ENCODE measurements at places on chromosomes 1 and 21.

GRCh38 chr1:42175314-42176054, 10.9 kb upstream of the GUCA2A start:
- no peak for DNase-seq

DNA sequence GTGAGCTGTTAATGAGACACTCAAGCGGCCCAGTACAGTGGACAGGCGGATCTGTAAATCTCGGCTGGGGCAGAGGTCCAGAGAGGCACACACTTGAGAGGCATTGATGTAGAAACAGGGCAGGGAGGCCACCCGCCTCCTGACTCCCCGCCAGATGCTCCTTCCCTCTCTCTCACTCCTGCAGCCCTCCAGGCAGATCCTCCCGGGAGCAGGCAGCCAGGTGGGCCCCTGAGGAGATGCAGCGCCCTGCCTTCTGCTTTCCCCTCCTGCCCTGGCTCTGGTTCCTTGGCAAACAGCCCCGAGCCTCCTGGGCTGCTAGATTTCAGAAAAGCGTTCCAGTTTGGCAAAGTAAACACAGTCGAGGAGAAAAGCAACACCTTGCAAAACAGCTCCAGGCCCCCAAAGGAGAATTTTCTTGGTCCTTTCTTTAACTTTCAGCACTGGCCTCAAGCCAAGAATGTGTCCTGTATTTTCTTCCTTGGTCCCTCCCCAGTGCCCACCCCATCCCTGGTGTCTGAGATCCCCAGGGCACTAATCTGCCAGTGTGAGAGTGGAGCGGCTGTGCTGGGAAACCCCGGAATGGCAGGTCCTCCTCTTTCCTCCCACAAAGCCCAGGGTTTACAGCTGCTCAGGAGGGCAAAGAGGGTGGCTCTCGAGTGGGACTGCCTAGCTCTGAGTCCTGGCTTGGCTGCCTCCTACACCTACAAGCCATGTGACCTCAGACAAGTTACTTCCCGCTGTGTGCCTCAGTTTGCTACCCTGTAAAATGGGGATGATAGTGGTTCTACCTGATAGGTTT, 29.4 kb upstream of the IFNLR1 start:
- DNase-seq = no peak

DNA sequence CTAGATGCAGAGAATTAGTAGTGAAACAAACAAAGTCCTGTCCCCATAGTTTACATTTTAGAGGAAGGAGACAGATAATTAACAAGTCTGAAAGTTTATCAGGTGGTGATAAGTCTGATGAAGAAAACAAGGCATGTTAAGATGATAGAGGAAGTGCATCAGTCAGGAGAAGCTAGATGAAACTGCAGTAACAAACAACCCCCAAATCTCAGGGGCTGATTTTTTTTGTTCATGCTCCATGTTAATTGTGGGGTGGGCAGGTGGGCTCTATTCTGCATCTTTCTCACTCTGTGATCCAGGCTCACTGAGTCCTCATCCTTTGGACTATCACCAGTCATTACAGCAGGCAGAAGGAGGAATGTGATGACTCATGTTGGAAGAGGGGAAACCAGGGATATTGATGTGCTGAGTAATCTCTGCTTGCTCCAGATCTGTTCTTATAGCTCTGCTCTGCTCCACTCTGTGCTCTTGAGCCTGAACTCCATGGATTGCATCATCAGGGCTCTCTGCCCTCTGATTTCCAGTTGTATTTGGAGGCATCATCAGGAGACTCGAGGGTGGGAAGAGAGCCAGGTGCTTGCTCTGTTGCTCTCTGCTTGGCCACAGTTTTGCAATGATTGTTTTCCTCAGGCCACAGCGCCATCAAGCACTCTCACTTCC, 166.9 kb downstream of the IER5 start:
- DNase-seq = peak; percentile 97

DNA sequence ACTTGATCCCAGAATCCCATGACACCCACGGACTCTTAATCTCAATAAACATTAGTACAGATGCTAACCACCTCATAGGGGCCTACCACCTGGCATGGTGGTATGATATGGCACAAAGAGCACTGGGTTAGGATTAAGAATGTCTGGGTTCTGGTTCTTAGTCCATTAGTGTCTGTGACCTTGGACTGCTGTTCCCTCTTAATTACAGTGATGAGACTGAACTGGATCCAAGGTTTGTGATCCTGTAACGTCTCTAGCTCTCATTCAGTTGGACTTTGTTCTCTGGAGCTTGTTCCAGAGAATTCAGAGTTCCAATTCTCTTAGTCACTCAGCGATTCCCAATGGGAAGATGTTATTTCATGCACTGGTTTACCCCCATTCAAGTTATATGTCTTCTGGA, 23.6 kb upstream of the PIGC start:
- no peak for DNase-seq

DNA sequence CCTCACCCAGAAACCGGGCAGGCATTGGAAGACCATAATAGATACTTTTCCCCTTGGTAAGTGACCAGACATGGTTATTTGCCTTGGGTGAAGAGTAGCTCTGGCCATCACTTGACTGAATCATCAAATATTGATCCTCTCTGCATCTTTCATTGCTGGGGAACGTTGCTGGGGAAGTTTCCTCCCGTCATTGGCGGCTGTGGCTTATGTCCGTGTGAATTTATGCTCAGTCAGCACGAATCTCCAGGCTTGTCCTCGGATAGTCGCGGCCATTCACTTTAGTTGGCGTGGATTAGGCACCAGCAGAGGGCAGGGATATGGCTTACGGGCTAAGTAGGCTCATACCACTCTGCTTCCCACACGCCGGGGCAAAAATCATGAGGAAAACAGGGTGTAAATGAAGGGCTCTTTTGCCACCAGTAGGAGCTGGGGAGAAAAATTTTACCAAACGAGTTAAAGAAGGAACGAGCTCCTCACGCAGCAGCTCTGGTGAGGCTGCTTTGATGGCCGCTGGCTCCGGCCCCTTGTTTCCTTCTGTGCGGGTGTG, 473.4 kb downstream of the CAMTA1 start:
- no peak for DNase-seq

GRCh38 chr1:164576291-164577271, 17.6 kb downstream of the PBX1 start:
- DNase-seq = peak; percentile 82

GRCh38 chr1:3711780-3712451, 40.3 kb upstream of the CCDC27 start:
- DNase-seq = no peak

DNA sequence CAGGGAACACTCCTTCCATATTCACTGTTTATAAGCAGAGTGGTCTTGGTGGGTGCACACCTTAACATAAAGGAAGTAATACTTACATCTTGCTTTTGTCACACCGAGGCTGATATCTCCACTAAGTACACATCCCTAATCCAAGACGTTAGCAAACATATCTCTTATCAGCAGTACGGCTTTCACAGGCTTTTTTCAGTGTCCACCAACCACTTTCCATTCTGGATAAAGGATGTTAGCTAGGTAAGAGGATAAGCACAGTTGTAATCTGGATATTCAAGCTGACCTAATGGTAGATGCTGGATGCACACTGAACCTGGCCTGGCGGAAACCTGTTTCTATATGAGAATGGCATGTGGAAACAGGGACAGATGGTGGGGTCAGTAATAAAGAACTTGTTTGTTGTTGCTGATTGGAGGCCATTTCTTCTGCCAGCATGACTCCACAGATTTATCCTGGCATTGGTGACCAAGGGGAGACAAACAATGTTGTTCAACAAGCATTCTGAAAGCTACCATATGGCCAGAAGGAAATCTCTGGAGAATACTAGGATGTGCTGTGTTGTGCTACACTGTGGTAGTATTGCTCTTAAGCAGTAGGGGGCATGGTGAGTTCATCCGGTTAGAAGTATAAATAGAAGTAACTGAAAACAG, 416.4 kb downstream of the PTBP2 start:
- DNase-seq = peak; percentile 76

DNA sequence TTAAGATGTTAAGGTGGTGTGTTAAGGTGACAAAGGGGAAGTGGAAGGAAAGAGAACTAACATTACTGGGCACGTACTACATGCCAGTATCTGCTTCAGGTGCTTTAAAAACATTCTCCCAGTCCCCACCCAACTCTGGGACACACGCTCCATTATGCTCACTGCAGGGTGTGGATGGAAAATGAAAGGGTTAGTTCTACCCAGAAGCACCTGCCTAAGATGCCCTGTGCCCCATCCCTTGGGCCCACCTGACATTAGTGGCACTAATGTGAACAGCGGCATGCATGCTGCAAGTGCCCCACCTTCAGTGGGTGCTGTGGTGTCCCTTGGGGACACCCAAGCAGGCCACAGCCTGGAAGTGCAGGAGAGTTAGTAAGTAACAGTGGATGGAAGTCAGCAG, 82.9 kb upstream of the CXADR start:
- DNase-seq = no peak

GRCh38 chr1:72530646-72531045, 248.3 kb upstream of the NEGR1 start:
- peak; percentile 14 for DNase-seq

DNA sequence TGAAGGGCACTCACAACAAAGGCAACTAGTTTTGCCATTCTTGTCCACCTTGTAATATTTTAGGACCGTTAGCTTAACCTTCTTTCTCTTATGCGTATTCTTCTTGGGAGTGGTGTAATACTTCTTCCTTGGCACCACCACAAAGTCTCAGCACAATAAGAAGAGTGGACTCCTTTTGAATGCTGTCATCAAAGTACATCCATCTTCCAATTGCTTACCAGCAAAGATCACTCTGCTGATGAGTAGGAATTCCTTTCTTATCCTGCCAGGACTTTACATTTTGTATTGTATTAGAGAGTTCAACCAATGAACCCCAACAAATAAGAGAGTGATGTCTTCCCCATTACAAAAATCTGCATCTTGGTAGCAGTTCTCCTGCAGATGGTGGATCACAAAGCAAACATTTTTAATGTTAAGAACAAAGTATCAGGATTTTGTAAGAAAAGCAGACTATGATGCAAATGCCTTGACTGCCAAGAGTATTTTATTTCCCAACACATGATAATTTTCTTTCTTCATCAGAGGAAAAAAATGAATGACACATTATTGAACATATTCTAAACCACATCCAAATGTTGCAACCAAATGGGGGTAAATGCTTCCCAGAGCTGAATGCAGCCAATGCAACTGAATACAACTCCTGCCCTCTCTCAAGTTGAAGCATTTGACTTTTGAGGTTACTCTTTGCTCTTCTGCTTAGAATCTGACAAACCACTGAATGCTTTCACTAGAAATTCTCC, 5.1 kb upstream of the ARNT start:
- DNase-seq = peak; percentile 96

DNA sequence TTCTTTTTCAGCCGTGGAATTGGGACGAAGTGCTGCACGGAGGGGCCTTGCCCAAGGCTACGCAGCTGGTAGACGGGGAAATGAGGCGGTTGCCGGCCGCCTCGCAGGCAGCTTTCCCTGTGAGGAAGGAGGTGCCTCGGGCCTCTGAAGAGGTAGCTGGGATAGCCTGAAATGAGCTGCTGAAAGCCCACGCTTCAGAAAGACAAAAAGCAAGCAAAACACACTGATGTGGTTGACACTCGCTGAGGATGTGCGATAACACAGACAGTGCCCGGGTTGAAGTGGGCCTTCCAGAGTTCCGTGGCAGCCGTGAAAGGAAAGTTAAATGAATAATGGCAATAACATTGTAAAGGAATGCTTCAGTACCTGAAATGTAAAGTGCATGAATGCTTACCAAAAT, 47.2 kb downstream of the S1PR1 start:
- DNase-seq = no peak

DNA sequence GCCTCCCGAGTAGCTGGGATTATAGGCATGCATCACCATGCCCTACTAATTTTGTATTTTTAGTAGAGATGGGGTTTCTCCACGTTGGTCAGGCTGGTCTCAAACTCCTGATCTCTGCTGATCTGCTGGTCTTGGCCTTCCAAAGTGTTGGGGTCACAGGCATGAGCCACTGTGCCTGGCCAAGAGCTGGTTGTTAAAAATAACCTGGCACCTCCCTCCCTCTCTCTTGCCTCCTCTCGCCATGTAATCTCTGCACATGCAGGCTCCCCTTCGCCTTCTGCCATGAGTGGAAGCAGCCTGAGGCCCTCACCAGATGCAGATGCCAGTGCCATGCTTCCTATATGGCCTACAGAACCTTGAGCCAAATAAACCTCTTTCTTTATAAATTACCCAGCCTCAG, 74.7 kb upstream of the TLR5 start:
- DNase-seq = no peak

- no peak for DNase-seq
These were observed 45.3 kb upstream of the EPHA8 start for GRCh38 chr1:22517956-22518355.

- no peak for DNase-seq
These were observed 85.0 kb upstream of the KCTD3 start for GRCh38 chr1:215482079-215482478.

GRCh38 chr21:44670642-44671432, 4.1 kb upstream of the KRTAP12-2 start:
- no peak for DNase-seq

GRCh38 chr1:27004471-27005165, 8.0 kb downstream of the TENT5B start:
- DNase-seq = peak; percentile 56

DNA sequence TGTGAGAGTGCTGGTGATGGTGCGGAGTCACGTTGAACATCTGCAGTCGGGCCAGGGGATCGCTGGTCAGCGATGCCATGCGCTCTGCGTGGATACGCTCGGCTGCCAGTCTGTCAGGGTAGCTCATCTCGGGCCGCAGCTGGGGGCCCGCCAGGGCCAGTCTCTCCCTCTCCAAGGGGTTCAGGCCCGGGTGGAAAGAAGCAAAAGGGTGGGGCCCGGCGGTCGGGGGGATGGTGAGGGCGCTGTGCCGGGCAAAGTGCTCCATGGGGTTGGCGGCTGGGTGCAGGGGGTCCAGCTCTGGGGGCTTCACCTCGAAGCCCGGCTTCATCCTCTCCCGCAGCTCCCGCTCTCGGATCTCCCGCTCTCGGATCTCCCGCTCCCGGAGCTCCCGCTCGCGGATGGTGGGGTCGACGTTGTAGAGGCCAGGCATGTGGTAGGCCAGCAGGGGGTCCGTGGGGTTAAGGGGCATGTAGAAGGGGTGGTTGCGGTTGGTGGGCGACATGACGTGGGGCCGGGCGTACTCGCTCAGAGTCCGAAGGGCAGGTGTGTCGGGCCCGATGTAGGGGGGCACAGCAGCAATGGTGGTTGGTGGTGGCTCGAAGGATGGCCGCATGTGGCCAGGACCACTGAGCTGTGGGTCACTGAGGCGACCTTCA, 40.5 kb downstream of the SLC45A1 start:
- no peak for DNase-seq

DNA sequence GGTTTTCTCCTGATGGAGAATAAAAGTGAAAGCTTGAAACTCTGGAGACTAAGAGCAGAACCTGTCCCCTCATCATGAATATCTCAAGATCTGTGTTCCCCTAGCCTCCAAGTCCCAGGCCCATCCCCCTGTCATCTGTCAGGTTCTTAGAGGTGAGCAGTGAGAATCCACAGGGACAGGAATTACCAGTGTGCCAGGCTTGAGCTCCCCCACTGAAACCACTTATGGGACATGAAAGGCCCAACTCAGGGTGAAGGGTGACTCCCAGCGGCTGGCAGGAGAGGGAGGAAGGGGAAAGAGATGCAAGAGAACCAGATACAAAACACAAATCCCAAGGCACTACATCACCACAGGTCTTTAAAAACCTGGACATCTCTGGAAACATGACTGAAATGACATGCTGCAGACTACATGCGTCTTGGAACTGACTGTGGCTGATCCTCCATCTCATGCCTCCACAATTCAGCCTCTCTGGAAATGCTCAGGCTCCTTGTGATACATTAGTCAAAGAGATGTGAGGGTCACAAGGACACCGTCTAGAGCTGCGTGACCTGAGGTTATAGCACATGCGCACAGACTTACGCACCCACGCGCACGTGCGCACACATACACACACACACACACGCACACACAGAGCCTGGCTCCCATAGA, 6.8 kb upstream of the LY9 start:
- no peak for DNase-seq

All from fibroblast of skin of right biceps (primary cell).